Left ventricle myocardium inferior (tissue), 1 donor: ENCODE measurements at places on chromosomes 16 and 17. TPM values are rescaled to one million over a fixed set of nuclear protein-coding genes. Genes with fewer than 3 reads are reported as not detected.

GRCh38 chr17:41618341-41619035, 5.9 kb downstream of the KRT17 start:
- no peaks in the 10 kb centered on the region for H3K36me3 ChIP-seq
- H3K27ac ChIP-seq: no peak overlapping the region
- no peak overlapping the region for H3K4me3 ChIP-seq
- no peak for DNase-seq
- H3K4me1 ChIP-seq: no peaks in the 10 kb centered on the region

DNA sequence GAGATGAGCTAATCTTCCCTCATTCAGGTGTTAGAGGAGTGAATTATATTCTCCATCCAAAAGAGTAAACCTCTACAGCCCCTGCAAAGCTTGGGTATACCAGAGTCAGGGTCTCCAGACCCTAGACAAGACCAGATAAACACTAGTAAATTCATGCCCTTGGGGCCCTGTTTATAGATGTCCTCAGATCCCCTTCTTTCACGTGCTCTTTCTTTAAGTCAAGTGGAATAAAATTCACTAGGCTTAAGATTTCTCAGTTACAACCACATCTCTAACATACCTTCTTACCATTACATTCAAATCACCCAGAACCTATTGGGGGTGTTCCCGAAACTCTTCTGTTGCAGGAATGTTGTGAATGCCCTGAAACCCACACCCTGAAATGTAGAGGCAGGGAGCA, 2.2 kb upstream of the C17orf58 start:
- no peak overlapping the region for H3K27ac ChIP-seq
- H3K4me1 ChIP-seq: peaks cover 28% of the 10 kb centered on the region
- DNase-seq: no peak
- no peaks in the 10 kb centered on the region for H3K27me3 ChIP-seq

GRCh38 chr17:17675925-17676534, 5.2 kb upstream of the RAI1 start:
- no peaks in the 10 kb centered on the region for H3K27me3 ChIP-seq
- DNase-seq: no peak
- H3K4me1 ChIP-seq: peaks cover 33% of the 10 kb centered on the region
- no peak overlapping the region for H3K4me3 ChIP-seq

ACSM2A gene
- total RNA-seq: not detected

OTOP3 gene
- not detected for total RNA-seq

DNA sequence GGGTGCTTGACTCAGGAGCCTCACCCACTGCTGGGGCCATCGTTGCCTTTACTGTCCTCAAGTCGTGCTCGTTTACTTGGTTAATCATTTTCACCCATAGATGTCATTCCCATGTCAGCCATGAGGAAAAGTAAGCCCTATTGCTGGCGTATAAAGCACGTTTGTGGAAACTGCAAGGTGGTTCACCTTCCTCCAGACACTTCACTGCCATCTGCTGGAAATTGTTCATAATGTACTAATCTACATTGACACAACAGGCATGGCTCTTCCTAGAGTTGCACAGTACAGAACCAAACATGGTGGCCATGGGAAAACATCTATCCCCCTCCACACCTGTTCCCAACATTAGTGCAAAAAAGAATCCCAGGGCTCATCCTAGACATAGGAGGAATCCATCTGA, 116.6 kb downstream of the ZNF18 start:
- no peaks in the 10 kb centered on the region for H3K27me3 ChIP-seq
- no peaks in the 10 kb centered on the region for H3K36me3 ChIP-seq
- H3K4me1 ChIP-seq: no peaks in the 10 kb centered on the region
- DNase-seq: no peak
- H3K27ac ChIP-seq: no peak overlapping the region
- no peak overlapping the region for H3K4me3 ChIP-seq

DNA sequence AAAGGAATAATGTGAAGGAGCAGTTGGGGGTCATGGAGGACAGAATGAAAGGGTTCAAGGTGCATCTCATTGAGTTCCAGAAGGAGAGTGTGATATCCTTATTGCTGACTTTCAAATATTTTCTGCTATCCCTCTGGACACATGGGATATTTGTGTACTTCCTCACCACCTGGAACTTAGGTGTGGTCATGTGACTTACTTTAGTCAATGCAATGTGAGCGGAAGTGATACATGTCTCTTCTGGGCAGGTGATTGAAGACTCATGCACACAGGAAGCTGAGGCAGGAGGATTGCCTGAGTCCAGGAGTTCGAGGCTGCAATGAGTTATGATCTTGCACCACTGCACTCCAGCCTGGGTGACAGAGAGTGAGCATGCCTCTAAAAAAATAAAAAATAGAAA, 36.7 kb upstream of the TANC2 start:
- no peak overlapping the region for H3K4me3 ChIP-seq
- H3K27ac ChIP-seq: no peak overlapping the region
- no peaks in the 10 kb centered on the region for H3K4me1 ChIP-seq
- DNase-seq: no peak
- no peaks in the 10 kb centered on the region for H3K36me3 ChIP-seq

SLC6A2 gene
- not detected for total RNA-seq

DNA sequence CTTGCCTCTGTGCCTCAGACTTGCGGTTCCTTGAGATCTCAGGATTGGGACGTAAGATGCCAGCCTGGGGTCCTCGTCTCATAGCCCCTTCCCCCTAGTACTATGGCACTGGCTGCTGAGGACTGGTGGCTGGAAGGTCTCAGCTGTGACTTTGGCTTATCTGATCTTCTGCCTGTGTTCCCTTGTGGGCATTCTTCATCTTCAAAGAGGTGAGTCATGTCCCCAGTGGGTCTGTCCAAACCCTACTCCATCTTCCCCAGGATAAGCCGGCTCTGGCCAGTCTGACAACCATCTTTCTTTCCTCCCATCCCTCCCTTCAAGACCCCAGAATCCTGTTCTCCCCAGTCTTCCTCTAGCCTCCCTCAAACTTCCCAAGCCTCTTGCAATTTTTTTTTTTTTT, 3.6 kb downstream of the CD19 start:
- no peak overlapping the region for H3K4me3 ChIP-seq
- DNase-seq: no peak
- H3K27me3 ChIP-seq: no peaks in the 10 kb centered on the region
- H3K27ac ChIP-seq: no peak overlapping the region

DNA sequence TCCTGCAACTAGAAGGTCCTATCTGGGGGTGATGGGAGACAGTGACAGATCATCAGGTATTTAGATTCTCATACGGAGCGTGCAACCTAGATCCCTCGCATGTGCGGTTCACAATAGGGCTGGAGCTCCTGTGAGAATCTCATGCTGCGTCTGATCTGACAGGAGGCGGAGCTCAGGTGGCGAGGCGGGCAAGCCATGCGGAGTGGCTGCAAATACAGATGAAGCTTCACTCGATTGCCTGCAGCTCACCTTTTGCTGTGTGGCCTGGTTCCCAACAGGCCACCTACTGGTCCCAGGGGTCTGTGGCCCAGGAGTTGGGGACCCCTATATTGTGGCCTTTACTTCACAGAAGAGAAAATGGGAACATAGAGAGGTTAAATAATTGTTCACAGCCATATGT, 200.4 kb downstream of the IRF8 start:
- no peaks in the 10 kb centered on the region for H3K4me1 ChIP-seq
- H3K27me3 ChIP-seq: peaks cover 29% of the 10 kb centered on the region
- H3K4me3 ChIP-seq: no peak overlapping the region
- no peak for DNase-seq

HEXIM2 gene
- total RNA-seq: 7.0 TPM

DNA sequence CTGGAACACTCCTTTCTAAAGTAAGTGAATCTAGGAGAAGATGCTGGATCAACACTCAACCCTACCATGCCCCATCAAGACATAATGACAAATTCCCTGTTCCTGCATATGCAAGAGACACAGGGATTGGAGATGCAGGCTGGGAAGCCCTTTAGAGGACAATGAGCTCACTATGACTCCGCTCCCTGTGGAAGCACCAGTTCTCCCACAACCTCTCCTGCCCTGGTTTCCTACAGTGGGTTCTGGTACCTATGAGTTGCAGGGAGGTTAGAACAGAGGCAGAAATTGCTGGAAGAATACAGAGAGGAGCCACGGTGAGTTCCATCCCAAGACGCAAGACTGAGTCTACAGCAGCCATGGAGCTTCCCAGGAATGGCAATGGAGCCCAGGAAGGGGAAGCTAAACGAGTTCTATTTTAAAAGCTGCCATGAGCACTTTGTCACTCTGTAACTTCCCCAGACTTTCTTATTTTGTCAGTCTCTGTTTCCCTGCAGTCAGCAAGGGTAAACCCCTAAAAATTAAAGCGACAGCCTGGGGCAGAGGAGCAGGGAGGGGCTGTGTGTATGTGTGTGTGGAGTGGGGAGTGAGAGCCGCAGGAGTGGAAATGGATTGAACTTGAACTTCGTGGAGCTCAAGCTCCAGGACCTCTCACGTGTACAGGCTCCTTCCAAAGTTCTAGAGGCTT, 42.3 kb upstream of the PIK3R6 start:
- H3K27me3 ChIP-seq: peaks cover 97% of the 10 kb centered on the region
- H3K36me3 ChIP-seq: no peaks in the 10 kb centered on the region
- no peak for DNase-seq
- no peaks in the 10 kb centered on the region for H3K4me1 ChIP-seq
